ENCODE measurements at places on chromosomes 7 and 10.

- DNase-seq, result no peak
These were observed 168.9 kb downstream of the KCND2 start for GRCh38 chr7:120441850-120442249.

- DNase-seq, result no peak
These were observed 670.1 kb upstream of the LRRN3 start for GRCh38 chr7:110420788-110421187.

GRCh38 chr10:119306514-119306951, 99.2 kb downstream of the GRK5 start:
- peak; percentile 51 for DNase-seq

DNA sequence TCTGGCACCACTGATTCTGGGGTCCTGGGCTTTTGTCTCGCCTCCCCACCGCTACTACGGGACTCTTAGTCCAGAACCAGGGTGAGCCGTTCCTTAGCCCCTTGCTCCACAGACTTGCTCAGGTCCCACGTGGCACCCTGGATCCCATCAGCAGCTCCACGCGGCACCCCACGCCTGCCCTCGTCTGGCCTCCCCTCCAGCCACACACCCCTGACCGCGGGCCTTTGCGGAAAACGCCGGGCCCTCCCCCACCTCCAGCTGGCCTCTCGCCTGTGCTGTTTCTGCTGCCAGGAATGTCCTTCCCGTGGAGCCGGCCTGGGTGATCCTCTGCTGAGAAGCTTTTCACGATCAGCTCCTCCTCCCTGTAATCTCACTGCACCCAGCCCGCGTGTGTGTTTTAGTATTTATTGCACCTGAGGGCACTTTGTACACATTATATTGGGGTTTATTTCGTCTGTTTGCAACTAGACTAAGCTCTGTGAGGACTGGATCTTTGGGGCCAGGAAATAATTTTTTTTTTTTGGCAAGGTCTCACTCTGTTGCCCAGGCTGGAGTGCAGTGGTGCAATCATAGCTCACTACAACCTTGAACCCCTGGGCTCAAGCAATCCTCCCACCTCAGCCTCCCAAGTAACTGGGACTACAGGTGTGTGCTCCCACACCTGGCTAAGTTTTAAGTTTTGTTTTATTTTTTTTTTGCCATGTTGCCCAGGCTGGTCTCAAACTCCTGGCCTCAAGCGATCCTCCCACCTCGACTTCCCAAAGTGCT, 10.5 kb upstream of the TTYH3 start:
- no peak for DNase-seq

DNA sequence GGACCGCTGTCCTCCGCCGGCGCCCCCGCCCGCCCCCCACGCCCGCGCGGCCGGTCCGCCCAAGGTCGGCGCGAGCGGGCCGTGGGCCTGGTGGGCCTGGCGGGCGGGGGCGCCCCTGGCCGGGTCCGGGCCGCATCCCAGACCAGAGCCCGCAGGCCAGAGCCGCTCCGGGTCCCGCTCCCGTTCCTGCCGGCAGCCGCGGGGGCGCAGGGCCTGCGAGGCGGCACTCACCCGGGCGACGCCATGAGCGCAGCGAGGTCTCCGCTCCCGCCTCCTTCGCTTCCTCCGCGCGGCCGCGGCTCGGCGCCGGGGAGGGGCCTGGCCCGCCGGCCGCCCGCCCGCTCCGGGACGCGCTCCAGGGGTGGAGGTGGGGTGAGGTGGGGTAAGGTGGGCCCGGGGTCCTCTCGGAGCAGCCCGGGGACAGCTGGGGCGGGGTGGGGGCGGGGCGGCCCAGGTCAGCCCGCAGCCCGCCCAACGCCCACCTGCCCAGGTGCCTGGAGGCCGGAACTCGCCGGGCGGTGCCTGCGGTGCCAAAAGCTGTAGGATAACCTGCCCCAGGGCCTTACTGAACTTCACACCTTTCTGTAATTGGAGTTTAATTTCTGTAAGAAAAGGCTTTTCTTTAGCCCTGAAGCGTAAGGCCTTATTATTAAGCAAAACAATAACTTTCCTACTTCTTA, at the start of gene URGCP:
TSS of gene URGCP (minus strand) at position 266 of the 680 bp plus-strand sequence. CDS start at position 245, 21 bp downstream.
- peak; percentile 44 for DNase-seq

- DNase-seq, result no peak
These were observed 3.2 kb downstream of the SLC35B4 start for GRCh38 chr7:134313543-134313942.

DNA sequence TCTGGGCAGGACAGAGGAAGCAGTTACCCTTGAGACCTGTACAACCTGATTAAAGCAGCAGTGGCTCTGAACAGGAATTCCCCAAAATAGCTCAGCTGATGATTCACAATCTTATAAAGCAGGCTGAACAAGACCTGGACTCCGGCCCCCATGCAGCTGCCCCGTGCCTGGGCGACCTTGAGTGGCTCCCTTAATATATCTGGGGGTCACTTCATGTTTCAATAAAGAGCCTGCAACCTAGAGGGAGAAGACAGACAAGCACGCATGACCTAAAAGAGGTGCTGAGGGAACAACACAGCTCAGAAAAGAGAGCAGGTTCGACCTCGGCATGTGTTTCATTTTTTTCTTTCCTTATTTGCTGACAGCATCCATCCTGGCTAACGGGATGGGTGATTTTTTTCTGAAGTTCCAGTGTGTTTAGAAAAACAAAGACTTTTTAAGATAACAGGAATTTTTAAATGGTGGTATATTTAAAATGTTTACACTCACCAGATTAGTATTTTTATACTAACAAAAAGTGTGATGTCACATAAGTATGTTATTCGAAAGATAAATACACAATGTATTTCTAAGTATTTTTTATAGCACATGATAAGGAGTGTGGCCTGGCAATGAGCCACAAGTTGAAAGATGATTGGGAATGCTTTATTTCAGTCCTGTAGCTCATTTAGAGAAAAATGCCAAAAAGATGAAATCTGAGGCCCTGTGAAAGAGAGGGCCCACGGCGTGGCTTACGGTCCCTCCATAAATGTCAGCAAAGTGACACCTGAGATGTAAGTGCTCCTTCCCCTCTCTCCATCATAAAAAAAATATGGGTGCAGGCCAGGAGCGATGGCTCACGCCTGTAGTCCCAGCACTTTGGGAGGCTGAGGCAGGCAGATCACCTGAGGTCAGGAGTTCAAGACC, 161.3 kb downstream of the SLIT1 start:
- no peak for DNase-seq

- DNase-seq, result no peak
These were observed 137.4 kb upstream of the SEMA3D start for GRCh38 chr7:85324145-85324799.

GRCh38 chr7:67716729-67717128, 720.1 kb downstream of the TYW1 start:
- no peak for DNase-seq

DNA sequence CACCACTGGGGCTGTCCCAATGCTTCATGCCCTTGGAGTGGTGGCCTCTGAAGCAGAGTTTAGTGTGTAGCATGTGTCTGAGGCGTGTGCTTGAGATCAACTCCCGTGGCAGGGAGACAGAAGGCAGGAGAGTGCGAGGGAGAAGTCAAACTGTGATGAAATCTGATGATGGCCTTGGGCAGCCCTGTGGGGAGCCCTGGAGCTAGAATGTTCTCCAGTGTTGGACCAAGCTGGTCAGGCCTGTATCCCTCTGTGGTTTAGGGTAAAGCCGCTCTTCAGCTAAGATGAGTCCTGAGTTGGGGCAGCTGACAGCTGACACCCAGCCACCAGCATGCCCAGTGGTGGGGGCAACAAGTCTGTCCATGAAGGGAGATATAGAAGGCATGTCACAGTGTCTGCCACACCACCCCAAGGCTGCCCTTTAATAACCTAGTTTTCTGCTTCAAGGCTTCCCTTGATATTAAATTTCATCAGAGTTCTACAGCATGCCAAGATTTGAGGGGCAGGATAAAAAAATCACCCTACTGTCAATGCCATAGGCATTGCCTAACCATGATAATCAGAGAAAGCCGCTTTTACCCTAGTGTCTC, 170.5 kb upstream of the SVIL start:
- DNase-seq, result no peak

GRCh38 chr7:64849250-64849923, 53.7 kb upstream of the ZNF273 start:
- DNase-seq, result no peak

GRCh38 chr10:4839353-4839752, 13.3 kb downstream of the AKR1E2 start:
- DNase-seq, result no peak

DNA sequence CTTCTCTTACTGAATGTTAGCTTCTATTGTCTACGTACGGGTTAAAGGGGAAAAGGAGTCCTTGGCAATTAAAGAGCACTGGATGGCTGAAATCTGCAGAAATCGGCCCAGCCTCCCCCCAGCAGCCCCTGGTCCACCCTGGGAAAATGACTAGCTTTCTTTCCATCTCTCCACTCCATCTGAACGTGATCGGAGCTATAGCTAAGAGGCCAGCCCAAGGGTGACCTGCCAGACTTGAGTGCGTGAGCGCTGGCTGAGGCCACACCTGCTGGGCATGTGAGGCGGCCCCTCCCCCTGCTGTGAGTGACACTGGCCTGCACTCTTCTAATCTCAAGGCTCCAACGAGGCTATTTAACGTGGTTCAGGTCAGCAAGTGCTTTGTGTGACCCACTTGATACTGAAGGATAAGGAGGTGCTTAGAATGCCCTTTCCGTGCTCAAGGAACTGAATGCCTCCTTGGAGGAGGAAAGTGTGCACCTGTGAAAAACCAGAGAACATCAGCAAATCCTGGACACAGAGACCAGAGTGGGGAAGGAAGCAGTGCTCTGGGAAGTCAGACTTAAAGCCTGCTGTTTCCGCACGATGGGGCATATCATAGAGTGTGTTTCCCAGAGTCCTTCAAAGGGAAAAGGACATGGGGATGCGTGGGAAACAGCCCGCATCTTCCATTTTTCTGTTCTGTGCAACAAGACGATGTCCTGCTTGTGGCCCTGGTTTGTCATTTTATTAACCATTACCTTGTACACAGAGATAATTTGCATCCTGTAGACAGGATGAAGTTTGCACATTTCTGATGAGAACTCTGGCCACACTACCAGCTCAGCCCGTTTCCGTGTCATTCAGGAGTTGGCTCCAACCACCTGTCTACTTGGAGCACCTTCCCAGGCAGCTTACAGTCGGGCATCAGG, 12.5 kb upstream of the MNX1 start:
- no peak for DNase-seq

DNA sequence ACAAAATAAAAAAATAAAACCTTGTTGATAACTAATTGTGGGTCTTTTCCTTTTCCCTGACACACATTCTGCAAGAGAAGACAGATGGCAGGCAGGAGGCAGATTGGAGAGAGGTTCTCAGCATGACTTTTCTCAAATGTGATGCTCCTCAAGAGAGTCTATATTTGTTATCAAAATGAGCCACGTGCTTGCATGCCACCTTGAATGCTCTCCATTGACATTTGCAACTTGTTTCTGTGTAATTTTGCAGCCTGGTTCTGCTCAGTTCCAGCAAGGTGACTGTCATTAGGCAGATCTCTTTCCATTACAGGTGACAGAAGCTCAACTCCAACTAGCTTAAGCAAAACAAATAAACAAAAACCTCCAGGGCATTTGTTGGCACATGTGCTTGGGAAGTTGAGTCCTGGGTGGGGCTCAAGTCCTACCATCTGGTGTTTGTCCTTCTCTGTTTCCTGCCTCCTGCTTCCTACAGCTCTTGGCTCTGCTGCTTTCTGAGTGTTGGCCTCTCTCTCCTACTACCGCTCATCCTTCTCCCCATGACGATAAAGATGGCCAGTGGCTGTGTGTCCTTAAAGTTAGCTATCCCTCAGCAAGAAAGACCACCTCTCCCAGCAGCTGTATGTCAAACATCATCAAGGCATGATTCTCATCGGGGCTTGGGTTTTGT, 56.7 kb downstream of the GRK5 start:
- DNase-seq, result no peak

DNA sequence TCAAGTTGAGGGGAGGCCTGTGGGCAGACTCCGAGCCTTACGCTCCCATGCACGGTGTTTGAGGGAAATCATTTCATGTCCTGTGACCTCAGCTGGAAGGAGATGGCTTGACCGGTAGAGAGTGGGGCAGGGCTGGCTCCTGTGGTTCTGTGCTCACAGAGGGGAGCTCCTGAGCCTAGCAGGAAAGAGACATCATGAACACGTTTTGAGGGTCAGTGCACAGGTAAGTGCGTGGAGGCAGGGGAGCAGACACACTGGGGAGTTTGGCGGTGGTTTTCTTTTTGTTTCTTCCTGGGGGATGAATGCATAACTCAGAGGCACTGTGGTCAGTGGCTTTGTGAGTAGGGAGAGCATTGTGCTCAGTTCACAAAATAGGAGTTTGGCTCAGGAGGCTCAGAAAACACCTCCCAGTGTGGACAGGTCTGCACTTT, 22.5 kb downstream of the ADCY1 start:
- no peak for DNase-seq

DNA sequence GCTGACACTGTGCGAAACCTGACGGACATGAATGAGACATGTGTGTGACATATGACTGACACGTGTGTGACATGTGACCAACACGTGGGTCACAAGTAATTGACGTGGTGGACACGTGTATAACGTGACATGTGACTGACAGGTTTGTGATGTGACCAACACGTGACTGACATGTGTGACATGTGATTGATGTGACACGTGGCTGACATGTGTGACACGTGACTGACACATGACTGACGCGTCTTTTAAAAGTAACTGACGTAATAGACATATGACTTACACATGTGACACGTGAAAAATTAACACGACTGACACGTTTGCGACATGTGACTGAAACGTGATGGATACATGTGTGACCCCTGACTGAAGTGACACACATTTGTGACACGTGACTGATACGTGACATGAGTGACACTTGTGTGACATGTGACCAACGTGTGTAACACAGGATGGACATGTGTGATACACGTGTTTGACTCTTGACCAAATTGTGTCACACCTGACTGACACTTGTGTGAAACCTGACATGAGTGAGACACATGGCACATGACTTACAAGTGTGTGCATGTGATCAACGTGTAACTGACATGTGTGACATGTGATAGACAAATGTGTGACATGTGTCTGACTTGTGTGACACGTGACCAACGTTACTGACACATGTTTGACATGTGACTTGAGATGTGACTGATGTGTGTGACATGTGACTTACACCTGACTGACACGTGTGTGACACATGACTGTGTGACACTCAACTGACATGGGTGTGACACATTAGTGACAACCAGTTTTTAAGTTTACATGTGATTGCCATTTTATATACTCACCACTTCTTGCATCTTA, 56.9 kb downstream of the ZNF92 start:
- DNase-seq, result no peak

DNA sequence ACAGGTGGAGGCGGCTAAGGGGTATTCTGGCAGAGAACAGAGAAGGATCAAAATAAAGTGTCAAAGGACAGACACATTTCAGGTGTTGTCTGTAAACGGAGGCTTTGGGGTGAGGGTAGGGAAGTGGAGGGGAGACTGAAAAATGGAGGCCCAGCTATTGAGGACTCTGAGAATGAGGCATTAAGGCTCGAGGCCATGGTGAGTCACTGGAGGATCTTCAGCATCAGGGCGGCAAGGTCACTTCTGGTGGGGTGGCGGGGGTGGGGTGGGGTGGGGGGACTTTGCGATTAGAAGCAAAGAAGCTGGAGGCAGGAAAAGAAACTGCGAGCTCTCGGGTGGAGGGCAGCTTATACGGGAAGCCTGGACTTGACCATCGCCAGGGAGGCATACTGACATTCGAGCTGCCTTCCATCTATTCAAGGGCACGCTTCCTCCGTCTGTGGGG, 58.4 kb upstream of the PCGF5 start:
- DNase-seq, result no peak

Data from activated CD8-positive, alpha-beta memory T cell treated with anti-CD3 and anti-CD28 coated beads for 1 hour (primary cell).